ENCODE measurements at places on chromosomes 16 and 17.

DNA sequence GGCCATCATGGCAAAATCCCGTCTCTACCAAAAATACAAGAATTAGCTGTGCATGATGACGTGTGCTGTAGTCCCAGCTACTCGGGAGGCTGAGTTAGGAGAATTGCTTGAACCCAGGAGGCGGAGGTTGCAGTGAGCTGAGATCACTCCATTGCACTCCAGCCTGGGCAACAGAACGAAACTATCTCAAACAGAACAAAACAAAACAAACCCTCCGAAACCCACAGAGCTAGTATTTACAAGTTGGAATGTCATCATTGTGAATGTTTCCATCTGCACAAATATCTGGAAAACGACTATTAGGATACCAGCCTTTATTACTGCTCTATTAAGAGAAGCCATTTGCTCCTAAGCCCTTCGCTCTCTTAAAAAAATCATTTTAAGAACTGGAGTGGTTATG lies 26.0 kb downstream of the SMARCE1 start:
- DNase-seq = no peak

- no peak for DNase-seq
These were observed 63.7 kb upstream of the AKTIP start for GRCh38 chr16:53566552-53567245.

- DNase-seq = peak; percentile 12
These were observed 513 bp downstream of the CRLF3 start for GRCh38 chr17:30824002-30824355.

DNA sequence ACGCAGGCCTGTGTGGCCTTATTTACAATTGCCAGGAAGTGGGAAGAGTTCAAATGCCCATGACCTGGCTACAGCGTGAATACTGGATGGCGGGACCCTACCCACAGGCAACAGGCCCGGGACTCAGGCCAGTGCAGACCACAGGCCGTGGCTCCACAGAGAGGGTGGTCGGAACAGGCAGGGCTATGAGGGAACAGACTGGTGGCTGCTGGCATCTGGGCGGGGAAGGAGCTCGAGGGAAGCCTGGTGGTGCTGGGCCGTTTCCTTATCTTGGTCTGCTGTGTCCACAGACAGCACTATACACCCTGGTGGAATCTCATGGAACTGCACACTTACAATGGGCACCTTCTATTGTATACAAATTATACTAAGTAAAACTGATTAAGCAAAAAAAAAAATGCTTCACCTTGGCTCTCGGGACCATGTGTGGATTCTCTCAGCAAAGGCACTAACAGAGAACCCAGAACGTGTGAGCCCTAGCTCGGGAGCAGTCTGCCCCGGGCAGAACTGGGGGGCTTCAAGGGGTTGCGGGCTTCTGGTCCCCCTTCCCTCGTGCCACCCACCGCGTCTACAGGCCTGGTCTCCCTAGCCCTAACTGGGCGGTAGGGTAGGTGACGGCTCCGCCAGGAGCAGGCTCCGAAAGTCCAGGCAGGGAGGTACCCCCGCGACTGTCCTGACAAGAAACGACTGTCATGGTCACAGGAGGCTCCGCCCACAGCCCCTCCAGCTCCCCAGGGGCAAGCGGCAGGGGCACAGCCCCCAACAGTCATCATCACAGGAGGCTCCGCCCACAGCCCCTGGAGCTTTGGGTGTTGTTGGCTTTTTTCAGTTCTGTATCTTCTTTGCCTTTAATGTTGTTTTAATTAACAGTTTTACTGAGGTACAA lies 21.8 kb downstream of the CEP131 start:
- DNase-seq = peak; percentile 73

DNA sequence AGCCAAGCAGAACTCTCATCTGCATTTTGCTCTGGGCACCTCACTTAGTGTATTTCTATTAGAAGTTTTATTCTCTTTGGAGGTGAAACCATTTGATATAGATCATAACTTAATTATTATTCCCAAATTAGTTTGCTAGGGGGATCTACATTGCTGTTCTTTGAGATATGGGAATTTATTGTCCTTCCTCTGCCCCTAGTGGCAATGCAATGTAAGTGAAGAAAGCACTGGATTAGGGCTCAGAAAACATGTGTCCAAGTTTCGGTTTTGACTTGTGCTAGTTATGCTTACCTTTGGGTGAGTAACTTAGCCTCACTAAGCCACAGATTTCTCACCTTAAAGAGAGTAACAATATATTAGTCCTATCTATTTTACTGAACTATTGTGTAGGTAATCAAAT lies 2.9 kb downstream of the KRT39 start:
- DNase-seq = peak; percentile 23

GRCh38 chr17:73480740-73481139 lies 163.5 kb downstream of the SDK2 start:
- no peak for DNase-seq

DNA sequence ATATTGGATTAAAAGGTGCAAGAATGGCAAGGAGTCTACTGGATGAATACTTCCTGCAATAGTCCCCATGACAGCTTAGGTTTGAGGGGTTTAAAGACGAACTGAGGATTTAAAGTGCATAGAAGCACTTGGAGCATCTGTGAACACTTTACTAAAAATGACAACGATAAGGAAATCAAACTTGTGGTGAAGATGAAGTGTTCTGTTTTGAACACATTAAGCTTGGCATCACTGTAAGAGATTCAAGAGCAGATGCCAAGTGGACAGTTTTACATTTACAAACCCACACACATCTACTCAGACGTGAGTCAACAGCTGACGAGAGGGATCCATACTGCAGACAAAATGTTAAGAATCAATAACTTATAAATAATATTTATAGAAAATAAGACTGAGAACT lies 918.7 kb downstream of the CDH11 start:
- DNase-seq = no peak

DNA sequence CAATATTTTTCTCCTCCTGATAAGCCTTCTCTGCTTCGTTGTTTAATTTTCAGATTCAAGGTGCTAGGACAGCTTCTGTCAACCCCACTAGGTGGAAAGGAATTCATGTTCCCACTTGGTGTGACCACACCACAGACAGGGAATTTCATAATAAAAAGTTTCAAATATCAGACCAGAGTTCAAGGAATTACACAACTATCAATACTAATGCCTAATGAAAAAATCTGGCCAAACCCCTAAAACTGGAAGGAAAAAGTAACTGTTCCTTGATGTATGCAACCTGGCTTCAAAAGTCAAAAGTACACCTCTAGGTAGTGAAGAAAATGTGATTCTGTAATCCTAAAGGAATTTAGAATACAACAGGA lies 87.8 kb upstream of the CORO6 start:
- no peak for DNase-seq

GRCh38 chr16:85136702-85137322 lies 24.5 kb upstream of the CIBAR2 start:
- DNase-seq = no peak

DNA sequence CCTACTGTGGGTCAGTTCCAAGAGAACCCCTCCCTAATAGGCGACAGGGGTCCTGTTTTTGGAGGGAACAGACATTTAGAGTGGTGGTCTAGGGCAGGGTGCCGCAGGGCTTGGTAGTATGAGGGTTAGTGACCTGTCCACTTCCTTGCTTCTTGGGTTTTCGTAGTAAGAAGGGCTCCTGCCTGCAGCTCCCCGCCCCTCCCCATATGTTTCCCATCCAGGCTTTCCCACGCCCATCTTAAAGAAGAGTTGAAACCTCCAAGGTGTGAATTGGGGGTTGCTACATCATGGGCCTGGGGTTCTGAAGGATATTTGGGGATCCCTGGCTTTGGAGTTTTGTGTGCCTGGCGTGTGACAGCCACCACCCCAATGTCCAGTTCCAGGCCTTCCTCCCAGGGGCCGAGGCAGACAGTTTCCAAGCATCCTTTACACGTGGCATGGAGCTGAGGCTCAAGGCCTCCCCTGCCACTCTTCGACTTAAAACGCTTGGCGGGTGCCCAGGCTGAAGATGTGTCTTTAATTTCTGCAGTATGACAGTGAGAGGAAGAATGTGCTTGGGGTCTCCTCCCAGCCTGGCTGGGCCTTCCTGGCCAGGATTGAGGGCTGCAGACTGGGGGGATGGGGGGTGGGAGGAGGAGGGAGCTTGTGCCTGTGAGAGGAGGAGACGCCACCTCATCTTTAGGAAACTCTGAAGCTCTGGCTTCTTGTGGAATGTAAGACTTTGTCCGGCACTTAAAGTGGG lies 2.3 kb upstream of the COL1A1 start:
- DNase-seq = no peak

DNA sequence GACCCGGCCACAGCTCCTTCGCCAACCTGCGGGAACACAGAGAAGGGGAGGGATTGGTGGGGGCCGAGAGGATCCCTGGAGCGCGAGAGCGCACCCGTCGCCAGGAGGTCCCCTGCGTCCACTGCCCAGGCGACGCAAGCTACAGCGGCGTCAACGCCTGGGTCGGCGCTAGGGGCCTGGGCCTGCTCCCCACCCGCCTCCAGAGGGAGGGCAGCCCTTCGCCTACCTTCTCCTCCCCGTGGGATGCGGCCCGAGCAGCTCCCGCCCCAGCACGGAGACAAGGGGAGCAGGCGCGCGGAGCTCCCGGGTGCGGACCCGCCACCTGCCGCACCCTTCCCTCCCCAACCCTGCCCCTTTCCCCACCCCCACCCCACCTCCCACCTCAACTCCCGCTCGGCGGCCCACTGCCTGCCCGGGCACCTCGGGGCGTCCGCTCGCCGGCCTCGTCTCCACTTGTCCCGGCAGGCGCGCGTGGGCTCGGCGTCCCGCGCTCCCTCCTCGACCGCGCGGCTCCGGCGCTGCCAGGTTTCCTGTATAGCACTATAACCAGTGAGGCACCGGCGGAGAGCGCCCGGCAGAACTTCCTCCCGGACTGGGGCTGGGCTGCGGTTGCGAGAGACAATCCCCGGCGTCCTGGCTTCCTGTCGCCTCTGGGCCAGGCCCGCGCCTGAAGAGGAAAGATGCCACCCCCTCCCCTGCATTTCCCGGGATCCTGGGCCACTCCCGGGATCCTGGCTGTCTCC lies 119.1 kb upstream of the SMURF2 start:
- no peak for DNase-seq
